ENCODE measurements at places on chromosomes 11 and 22.

DNA sequence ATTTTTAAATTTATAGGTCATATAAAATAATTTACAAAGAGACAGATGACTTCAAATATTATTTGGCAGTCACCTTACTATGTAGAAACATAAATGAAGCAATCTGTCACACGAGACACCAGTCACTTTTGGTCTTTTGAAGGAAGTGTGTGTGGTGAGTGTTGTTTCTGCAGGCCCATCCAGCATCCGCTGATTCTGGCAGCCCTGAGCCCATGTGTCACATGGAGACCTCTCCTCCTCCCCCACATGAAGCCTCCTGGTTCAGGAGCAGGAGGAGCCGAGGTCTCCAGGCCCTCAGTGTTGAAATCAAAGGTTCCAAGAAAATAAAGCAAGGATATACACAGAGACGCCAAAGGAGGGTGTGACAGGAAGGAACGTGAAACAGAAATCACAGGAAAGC, 60.1 kb downstream of the ARFGAP3 start:
- no peak for DNase-seq

- DNase-seq: no peak
Measured at GRCh38 chr11:123585706-123586105, 68.7 kb downstream of the SCN3B start.

DNA sequence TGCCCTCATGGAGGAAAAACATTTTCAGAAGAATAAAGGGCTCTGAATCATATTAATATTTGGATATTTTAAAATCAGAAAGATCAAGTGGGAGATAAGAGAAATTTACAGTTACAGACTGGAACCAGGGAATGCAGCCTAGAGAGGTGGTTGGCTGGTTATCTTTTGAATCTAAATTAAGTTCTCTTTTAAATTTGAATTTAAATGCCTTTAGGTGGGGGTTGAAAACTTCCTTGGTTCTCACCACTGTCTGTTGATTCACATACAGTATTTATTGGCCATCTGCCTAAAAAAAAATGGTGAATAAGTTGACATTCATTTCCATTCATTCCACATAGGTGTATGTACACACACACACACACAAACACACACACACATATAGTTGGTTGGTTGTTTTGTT, 35.7 kb upstream of the PTPRJ start:
- DNase-seq: no peak

DNA sequence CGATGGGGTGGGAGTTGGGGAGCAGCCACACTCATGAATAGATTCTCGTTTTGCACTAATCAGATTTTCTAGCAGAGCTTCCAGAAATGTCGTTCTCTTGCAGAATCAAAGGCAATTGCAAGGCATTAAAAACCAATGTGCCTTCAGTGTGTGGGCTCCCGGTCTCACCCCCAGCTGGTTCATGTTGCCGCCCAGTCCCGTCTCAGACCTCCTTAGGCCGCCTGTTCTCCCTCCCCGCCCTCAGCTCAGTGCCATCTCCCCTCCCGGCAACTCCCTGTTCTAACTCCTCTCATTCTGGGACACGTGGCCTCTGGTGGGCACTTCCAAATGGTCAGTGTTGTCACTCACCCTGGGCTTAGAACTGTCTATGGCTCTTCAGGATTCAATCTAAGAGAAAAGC, 42.5 kb upstream of the SMIM38 start:
- no peak for DNase-seq

DNA sequence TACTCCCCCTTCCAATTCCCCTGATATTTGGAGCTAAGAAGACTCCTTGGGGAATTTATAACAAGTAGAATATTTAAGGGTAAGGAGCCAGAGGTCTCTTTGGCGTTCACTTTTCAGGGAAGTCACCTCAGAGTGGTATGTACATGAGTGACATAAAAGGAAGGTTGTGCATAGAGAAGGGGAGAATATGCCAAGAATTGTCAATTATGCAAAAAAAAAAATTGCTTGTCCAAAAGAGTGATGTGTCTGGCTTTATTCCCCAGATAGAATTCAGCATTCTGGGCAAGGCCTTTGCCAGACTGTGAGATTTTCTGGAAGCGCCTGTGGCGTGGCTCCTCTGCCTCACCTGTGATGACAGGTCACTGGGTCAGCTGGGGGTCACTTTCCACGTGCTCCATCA, 170.2 kb downstream of the MIAT start:
- no peak for DNase-seq

DNA sequence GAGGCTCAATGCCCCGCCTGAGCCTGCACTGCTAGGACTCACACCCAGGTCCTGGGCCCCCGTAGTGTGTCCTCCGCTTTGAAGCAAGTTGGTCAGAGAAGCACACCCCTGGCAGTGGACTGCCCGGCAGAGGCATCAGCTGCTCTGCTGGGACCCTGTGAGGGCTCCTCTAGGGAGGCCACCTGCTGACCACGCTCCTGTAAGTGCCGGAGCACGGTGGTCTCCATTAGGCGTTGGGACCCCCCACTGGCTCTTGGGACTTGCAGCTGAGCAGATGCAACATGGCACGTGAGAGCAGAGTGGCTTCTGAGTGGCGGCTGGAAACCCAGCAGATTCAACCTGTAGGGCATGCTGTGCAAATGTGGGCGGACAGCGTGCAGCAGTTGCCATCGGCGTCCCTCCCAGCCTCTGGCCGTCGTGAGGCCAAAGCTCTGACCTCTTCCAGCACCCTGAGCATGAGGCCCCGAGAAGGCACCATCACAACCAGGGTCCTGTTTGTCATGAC, 16.9 kb downstream of the MRGPRG start:
- DNase-seq: no peak

DNA sequence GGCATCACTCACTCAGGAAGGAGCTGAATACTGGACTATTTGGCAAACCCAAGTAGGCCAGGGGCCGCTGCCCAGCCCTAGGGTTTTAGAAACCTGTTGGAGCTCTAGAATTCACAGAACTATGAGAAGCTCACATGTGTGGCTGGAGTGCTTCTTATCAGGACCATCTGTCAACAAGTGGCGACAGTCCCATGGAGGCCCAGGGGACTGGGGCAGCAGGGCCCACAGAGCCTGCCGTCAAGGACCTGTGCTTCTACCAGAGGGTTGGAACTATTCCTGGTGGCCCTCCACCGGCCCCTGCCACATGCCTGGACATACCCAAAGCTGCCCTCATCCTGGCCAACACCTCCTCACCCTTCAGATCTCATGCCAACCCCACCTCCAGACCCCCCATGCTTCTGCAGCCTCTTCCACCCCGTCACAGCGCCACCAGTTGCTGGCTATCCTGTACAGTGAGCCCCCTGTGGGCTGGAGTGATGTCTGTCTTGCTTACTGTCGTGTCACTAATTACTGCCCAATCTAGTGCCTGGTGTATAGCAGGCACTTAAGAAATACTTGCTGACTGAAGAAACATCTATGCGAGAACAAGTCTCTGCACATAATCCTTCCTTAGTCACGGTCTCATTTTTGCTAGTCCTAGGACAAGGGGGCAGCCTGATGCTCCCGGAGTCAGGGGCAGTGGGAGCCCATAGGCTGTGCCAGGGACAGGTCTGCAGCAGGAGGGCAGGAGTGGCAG, 27.2 kb upstream of the RASL10A start:
- peak; percentile 46 for DNase-seq

DNA sequence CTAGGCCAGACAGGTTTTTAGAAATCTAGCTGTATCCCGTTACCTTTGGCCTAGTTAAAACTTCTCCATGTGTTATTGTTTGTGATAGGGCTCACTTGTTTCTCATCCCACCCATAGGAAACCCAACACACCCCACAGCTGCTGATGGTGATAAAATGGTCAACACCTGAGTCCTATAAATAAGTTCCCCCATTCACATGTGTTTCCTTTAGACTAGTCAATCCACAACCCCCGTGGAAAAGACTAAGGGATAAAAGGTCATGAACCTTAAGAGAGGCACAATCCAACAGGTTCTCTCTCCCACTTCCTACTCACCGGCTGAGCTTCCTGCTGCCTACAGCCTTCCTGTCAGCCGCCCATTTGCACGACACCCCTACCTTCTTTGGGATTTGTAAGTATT, 768.4 kb downstream of the JRKL start:
- DNase-seq: no peak

DNA sequence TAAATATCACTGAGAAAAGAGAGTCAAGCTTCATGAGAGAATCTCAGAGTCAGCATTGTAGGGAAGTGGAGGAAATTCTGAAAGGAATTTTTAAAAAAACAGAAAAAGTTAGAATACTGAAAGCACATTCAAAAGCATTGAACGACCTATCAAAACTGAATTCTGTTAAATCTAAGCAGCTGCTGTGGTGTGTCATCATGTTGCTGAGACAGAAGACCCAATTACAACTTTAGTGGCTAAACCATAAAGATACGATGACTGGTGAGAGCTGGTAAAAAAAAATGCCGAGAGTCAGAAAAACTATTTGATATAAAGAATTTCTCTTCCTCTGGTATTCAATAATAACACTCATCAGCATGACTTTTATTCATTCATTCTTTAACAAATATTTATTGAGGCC, 220.8 kb downstream of the DLG2 start:
- no peak for DNase-seq

- DNase-seq: no peak
Measured at GRCh38 chr22:37174964-37175363, 13.1 kb downstream of the C1QTNF6 start.

- no peak for DNase-seq
Measured at GRCh38 chr11:44855493-44855849, 95.2 kb downstream of the TP53I11 start.

- no peak for DNase-seq
Measured at GRCh38 chr11:3959903-3960265, 104.4 kb downstream of the STIM1 start.

GRCh38 chr22:33124471-33124870, 66.3 kb upstream of the SYN3 start:
- DNase-seq: no peak

GRCh38 chr11:5196731-5197130, 3.8 kb downstream of the OR51V1 start:
- DNase-seq: no peak

DNA sequence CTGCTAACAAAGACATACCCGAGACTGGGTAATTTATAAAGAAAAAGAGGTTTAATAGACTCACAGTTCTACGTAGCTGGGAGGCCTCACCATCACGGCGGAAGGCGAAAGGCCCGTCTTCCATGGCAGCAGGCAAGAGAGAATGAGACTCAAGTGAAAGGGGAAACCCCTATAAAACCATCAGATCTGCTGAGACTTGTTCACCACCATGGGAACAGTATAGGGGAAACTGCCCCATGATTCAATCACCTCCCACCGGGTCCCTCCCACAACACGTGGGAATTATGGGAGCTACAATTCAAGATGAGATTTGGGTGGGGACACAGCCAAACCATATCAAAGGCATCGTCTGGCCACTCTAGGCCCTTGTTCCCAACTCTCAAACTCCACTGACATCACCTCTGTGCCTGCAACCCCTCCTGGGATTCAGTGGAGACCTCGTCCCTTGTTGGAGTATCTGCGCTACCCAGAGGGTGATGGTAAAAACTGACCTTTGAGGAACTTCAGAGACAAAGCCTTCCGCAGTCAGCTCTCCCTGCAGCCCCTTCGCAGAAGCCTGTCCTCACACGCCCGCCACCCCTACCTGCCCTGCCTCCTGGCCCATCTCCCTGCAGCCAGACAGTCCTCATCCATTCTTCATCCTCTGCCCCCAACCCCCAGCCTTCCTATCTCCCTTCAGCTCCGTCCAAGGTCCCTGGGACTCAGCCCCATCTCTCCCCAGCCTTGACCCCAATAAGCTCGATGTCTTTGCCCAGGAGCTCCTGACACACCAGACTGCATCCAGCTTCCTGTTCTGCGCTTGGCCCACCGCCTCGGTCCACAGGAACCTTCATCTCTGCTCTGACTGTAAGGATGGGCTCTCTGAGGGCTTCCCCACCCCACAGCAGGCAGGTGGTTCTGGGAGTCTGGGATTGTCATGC, 15.8 kb downstream of the CCND1 start:
- no peak for DNase-seq

GRCh38 chr11:119361941-119362725, 15.6 kb upstream of the MFRP start:
- no peak for DNase-seq

- no peak for DNase-seq
Measured at GRCh38 chr11:2160736-2161259, at the start of gene INS. Gene INS (minus strand): TSS chr11:2161209. CDS start chr11:2160971, 238 bp downstream.

DNA sequence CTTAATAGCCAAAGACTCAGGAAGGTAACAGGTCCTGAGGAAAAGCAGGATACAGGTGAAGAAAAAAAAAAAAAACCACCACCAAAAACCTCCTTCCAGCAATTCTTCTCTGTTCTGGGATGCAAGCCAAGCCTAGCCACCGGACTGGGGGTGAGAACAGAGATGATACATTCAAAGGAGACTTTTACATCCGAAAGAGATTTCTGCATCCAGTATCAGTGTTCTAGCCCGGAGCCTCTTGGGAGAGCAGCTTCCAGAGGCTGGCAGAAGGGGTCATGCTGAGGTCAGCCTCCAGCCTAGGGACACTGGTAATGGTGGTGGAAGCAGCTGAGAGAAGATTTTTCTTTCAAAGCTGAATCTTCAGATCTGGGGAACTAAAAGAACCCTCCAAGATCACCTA, 76.2 kb downstream of the KCNC1 start:
- no peak for DNase-seq

DNA sequence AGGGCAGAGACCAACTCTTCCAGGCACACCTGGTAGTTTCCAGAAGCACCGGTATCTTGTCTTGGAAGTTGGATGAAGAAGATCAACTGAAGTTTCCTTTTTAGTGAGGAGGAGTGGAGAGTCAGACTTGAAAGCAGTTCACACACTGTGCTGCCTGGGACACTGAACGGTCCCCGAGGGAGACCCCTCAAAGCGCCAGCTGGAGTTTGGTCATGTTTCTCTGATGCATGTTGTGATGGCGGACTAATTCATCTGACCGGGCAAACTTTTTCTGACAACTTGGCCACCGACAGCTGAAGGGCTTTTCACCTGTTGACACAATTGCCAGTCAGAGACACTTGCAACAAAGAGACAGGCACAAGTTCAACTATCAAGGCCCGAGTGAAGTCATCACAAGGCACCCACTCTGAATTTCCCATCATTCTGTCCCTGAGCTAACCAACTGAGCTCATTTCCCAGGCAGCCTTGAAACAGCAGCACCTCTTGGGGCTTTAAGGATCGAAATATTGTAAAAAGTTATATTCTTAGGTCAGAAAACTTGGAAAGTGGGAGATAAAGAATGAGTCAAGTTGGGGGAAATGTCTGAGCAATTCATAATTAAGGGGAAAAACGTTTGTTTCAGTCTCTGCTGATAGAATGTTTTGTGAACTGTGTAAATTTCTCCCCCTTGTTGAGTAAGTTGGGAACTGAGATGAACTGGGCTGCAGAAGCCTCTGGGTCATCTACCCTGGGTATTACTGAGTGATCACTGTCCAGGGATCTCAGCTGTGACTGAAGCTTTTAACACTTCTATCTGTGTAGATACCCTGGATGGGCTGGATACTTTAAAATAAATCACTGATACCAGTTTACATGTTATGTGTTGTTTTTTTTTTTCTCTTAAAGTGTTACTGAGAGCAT, 46.2 kb downstream of the WT1 start:
- DNase-seq: no peak

DNA sequence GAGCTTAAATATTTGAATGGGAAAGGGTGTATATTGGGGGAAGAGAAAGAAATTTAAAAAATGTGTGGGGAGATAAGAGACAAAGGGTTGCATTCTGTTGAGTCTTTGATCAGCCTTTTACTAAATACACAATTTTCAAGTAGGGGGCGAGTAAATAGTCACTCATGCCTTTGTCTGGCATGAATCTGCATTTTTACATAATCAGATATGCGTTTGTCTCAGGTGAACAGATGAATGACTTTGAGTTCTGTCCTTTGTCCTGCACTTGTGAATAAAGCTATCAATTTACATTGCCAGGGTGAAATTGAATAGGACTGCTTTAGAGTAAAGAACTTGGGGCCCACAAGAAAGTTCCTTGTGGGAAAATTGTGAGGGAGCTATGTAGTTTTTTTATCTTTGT, 523.6 kb upstream of the LUZP2 start:
- DNase-seq: no peak

GRCh38 chr11:78230161-78230877, 41.6 kb downstream of the USP35 start:
- no peak for DNase-seq

Data from prostate gland (tissue), 2 donors.